Activated CD4-positive, alpha-beta T cell treated with anti-CD3 and anti-CD28 coated beads for 1 hour (primary cell): ENCODE measurements at places on chromosomes 4 and X.

DNA sequence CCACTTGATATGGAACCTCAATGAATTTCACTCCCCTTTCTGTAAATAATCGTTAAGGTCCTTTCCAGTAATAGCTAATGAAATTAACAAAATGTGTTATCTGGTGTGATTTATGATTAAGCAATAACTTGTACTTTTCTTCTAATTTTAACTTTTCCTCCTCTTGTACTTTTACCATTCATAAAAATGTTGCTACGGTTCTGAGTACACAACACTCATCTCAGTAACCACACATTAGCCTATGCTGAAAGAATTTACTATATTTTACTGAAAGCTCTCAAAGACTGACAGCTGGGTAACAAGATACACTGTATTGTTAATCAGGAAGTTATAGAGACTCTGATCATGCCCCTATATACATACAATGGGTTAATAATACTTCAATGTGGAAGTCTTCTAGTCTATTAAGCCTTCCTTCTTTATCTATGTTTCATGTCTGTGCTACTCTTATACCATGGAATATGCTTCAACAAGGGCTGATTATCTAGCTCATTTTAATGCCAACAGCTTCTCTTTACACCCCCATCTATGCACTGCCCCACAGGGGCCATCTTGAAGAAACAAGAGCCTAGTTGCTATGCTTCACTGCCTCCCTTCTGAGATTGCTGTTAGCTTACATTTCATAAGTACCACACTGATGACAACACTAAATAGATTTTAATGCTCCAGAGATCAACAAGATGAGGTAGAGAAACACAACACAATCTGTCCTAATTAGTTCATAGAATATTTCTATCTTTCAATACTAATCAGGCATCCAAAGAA is 39.1 kb downstream of the LAMP2 start:
- no peak for DNase-seq

- no peak for DNase-seq
Measured at GRCh38 chrX:129139837-129140598, 383.3 kb downstream of the SMARCA1 start.

GRCh38 chr4:32684160-32684559 is 1964.0 kb downstream of the PCDH7 start:
- no peak for DNase-seq

- DNase-seq: no peak
Measured at GRCh38 chr4:41358647-41359421, 102.1 kb downstream of the UCHL1 start.

DNA sequence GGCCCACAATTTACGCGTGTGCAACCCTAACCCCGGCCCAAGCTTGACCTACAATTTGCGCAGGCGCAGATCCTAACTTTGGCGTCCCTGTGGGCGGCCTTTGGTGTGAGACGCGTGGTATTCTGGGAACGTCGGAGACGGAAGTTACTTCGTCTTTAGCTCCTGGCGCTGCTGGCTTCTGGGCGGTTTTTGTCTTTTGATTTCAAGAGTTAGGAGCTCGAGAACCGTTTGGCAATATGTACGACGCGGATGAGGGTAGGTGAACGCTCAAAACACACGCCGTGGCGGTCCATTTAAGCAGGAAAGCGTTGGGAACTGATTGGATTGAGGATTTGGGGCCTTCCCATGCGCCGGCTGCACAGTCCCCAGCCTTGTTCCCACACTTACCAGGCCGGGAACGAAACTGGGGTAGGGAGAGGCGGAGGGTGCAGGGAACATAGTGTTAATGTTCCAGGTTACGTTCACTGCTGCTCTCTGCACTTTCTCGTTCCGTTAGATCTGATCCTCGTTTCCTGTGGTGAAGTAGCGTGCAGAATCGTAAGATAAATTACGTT is at the start of gene POLR2B:
TSS of gene POLR2B (plus strand) at position 147 of the 554 bp plus-strand sequence. CDS start at position 237, 90 bp downstream.
- peak; percentile 70 for DNase-seq
